ENCODE measurements at places on chromosomes 2 and 18. TPM values are rescaled to one million over a fixed set of nuclear protein-coding genes. Genes with fewer than 3 reads are reported as not detected.

SNORC gene
- 4.0 TPM for total RNA-seq

TNFRSF11A gene
- 11.1 TPM for total RNA-seq

RPRM gene
- total RNA-seq = not detected

PAIP2B gene
- 0.62 TPM for total RNA-seq

NYAP2 gene
- total RNA-seq = not detected

UGT1A6 gene
- not detected for total RNA-seq

CRYGD gene
- total RNA-seq = not detected

WDPCP gene
- 8.8 TPM for total RNA-seq

RNF125 gene
- total RNA-seq = 0.92 TPM

ACKR3 gene
- 24.0 TPM for total RNA-seq

RAMP1 gene
- total RNA-seq = not detected

CCBE1 gene
- total RNA-seq = not detected

LYG2 gene
- not detected for total RNA-seq

ZSWIM2 gene
- not detected for total RNA-seq

ADNP2 gene
- 20.6 TPM for total RNA-seq

VAMP5 gene
- 186 TPM for total RNA-seq

ELOA2 gene
- total RNA-seq = not detected

MARS2 gene
- 5.3 TPM for total RNA-seq

OR6B2 gene
- total RNA-seq = not detected

SCN7A gene
- not detected for total RNA-seq

STAT1 gene
- 67.6 TPM for total RNA-seq

RBKS gene
- 0.74 TPM for total RNA-seq

KCNIP3 gene
- 0.21 TPM for total RNA-seq

TCF7L1 gene
- total RNA-seq = 13.2 TPM

C2orf76 gene
- total RNA-seq = 12.1 TPM

ANKRD30B gene
- not detected for total RNA-seq

CFC1 gene
- not detected for total RNA-seq

FKBP1B gene
- total RNA-seq = 16.8 TPM

LTBP1 gene
- 107 TPM for total RNA-seq

RMND5A gene
- total RNA-seq = 21.5 TPM

CRYGC gene
- total RNA-seq = not detected

CCDC178 gene
- 0.80 TPM for total RNA-seq

NGEF gene
- total RNA-seq = 0.22 TPM

C18orf54 gene
- total RNA-seq = 21.4 TPM

AMER3 gene
- not detected for total RNA-seq

REG3G gene
- not detected for total RNA-seq

NFATC1 gene
- total RNA-seq = 30.0 TPM

KIAA2012 gene
- total RNA-seq = not detected

PLA2R1 gene
- 14.4 TPM for total RNA-seq

AGXT gene
- not detected for total RNA-seq

PARD3B gene
- total RNA-seq = 30.9 TPM

MYO3B gene
- total RNA-seq = not detected

UGT1A5 gene
- not detected for total RNA-seq

GNAL gene
- total RNA-seq = 0.65 TPM

REG3A gene
- total RNA-seq = not detected

CCDC93 gene
- 35.1 TPM for total RNA-seq

IL36A gene
- total RNA-seq = not detected

PRSS56 gene
- not detected for total RNA-seq

ACVR1 gene
- total RNA-seq = 33.6 TPM

TUBA4B gene
- not detected for total RNA-seq

SULT1C2 gene
- total RNA-seq = not detected

VAMP8 gene
- total RNA-seq = 35.8 TPM

INHA gene
- not detected for total RNA-seq
